ENCODE measurements at places on chromosomes 3 and 15.

DNA sequence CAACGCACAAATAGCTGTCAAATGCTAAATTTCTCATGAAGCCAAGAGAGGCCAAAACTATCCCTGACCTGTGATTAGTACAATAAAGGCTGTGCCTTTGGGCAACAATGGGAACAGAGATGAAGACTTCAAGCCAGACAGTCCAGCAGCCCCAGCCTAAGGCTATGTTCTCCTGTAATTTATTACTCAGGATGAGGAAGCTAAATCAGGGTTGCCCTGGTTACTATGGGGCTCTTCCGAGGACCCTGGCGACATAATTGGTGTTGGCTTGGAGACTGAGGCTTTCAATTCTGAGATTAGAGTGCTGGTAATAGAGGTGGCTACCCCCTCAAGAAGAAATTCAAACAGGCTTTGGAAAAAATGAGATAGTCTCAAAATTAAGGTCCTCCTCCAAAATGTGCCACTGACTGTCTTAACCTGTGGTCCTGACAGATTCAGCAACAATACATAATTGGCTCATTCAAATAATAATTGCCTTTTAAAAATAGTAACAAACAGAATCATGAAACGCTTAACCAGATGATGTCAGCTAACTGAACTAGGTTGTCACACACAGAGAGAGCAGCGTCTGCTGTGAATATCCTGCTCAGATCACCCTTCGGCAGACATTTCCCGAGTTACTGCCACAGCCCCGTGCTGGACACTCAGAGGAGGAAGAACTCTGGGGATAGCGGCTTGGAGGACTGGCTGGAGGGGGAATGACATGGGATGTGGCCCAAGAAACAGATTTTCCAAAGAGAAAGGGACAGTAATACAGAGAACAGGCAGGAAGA, 43.0 kb downstream of the NSMCE3 start:
- no peak for DNase-seq

- DNase-seq: no peak
These were observed 261.8 kb upstream of the GOLGA6L4 start for GRCh38 chr15:83973816-83974215.

GRCh38 chr3:124281453-124282316, 289.8 kb upstream of the ROPN1 start:
- DNase-seq: no peak

- no peak for DNase-seq
These were observed 8.6 kb upstream of the ISG20 start for GRCh38 chr15:88630141-88630721.

- DNase-seq: no peak
These were observed 643.8 kb downstream of the SQOR start for GRCh38 chr15:46278486-46279090.

All from DND-41 (cell line).